ENCODE measurements at places on chromosomes 13 and 19.

- no peak for DNase-seq
Measured at GRCh38 chr13:38173403-38173802, 176.2 kb upstream of the UFM1 start.

DNA sequence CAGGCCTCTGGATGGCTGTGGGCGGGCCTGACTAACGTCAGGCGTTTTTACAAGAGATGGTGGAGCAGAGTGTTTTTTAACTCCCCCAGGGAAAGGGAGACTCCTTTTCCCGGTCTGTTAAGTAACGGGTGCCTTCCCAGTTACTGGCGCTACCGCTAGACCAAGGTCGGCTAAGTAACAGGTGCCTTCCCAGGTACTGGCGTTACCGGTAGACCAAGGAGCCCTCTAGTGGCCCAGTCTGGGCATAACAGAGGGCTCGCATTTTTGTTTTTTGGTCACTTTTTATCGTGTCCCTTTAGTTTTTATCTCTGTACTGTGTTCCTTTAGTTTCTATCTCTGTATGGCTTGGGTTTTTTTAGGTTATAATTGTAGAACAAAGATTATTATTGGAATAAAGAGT lies 10.0 kb downstream of the ZNF383 start:
- no peak for DNase-seq

GRCh38 chr13:41509971-41510370 lies 52.6 kb downstream of the RGCC start:
- DNase-seq = no peak

- DNase-seq = no peak
Measured at GRCh38 chr19:42091742-42092141, 15.8 kb downstream of the ZNF574 start.

DNA sequence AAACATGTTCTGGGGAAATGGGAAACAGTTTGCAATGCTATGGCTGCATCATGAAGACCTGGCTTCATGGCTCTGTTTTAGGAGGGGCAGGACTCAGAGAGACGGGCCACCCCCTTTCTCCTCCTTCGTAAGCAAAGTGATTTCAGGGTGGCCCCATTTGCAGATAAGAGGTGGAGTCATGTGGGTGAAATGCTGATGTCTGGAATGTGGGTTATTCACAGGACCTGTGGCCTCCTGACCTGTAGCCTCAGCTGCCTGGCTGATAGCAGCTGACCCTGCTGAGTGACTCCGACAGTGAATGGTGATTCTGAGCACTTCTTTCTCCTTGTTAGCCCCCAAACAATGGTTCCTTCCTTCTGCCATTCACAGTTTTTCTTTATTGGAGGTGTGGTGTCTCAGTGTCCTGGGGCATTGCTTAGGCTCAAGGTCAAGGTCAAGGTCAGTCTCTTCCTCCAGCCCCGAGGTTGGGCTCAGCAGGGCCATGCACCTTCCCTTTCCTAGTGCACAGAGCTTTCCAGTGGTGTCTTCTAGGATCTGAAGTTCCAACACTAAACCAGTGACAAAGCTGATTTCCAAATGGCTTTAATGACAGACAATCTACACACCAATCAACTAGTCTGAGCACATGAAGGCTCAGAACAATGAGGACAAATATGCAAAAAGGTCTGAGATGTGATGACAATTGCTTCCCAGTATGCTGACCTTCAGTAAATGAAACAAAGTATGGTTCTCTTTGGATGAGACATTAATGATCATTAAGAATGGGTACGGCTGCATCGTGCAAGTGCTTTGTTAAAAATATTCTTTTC lies 49.6 kb upstream of the ANKRD10 start:
- no peak for DNase-seq

DNA sequence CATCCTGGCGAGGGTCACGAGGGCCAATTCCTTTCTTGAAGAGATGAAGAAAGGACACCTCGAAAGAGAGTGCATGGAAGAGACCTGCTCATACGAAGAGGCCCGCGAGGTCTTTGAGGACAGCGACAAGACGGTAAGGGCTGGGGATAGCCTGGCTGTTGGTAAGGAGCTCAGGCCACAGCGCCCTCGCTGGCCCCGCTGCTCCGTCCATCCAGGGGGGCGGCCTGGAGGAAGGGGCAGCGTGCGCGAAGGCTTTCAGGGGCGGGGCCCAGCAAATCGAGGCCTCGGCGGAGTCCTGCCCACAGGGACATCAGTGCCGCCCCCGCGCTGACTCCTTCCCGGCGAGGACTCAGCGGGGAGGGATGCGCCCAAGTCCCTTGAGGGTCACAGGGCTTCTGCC lies 6.9 kb downstream of the F10 start:
- no peak for DNase-seq

- no peak for DNase-seq
Measured at GRCh38 chr19:51702103-51702824, 9.1 kb downstream of the SPACA6 start.

- DNase-seq = no peak
Measured at GRCh38 chr13:29521336-29521735, 74.2 kb downstream of the SLC7A1 start.

DNA sequence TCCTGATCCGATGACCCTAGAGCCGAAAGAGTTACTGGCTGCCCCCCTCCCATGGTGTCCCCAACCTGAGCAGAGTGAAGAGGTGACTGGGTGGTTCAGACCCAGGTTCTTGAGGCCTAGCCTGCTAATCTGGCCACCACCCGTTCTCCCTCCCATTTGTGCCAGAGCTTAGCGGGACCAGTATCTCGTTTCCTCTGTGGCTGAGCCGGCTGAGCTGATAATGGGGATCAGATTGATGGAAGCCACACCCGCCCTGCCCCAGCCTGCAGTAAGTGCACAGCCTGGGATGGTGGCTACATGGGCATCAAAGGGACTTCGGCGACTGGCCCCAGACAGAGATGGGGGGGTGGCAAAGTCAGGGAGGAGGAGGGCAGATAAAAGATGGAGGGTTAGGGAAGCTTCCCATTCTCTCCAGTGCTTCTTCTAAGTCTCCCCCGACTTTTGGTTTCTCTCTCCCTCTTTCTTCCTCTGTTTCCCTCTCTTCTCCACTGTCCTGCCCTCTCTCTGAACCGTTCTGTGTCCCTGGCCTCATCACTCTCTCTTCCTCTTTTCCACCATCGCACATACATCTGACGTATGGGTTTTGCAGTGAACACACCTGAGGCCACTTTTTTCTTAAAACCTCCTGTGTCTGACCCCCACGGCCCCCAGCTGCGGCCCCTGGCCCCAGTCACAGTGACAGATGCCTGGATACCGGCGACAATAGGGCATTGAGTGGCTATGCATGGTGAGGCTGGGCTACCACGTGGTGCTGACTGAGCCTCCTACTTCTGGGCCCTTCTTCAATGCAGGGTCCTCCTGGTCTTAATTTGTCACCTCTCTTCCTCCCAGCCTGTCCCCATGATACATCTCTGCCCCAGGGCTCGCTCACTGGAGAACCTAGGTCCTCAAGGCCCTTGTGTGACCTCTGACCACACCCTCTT lies 2.4 kb downstream of the ELAVL3 start:
- no peak for DNase-seq

DNA sequence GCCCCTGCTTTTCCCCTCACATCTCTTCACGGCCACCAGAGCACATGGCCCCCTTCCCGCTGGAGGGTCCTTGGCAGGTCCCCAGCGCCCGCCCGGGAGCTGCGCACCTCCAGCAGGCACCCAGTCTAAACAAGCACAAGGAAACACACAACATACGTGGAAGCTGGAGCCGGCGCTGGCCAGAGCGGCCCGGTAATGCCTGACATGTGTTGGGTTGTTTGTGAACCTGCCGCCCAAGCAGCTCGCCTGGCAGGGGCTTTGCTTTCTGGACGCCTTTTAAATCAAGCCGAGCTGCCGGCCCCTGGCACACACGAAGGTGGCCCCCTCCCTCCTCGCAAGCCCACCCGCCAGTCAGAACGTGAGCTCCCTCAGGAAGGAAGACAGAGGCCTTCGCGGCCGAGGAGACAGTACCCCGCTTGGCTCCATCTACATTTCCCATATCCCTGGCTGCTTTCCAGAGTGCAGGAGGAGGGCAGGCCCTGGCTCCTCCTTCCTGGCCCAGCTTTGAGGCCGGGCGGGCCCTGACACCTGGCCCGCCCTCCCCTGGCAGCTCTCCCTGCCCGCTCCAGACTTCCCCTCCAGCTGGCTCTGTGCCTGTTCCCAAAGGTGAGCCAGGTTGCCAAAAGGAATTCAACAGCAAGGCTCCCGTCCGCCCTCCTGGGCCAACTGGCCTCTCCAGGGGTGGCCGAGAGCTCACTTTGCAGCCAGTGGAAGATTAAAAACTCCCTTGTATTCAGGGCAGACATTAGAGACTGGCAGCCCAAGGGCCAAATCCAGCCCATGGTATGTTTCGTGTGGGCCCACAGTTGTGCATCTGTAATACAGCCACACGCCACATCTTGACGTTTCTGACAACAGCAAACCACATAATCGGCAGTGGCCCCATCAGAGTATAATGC lies 28.7 kb downstream of the COMP start:
- no peak for DNase-seq

DNA sequence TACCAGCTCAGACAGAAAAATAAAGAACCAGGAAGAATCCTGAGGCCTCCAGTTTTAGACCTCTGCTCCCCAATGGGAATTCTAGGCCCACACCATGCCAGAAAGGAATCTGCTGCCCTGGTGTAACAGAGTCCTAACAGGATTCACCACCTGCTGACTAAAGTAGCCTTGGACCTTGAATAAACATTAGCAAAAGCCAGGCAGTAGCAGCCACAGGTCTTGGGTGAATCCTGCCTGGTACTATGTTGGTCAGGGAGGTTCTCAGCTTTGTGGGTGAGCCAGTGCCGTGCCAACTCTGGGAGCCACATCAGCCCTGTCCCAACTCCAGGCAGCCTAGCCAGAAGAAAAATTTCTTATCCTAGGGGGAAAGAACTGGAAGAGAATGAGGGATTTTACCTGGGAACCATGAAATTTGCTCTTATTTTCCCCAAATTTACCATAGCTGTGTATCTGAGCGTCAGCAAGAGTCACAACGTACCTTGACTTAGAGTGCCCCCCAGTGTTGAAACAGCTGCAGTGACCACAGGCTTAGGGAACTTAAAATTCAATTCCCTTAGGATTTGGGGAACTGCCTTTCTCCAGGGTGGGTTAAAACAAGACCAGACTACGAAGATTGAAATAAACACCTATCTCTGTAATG lies 1895.6 kb upstream of the PRR20A start:
- DNase-seq = no peak

- no peak for DNase-seq
Measured at GRCh38 chr19:5308451-5309437, 31.9 kb downstream of the PTPRS start.

- DNase-seq = no peak
Measured at GRCh38 chr19:6018786-6019185, 40.8 kb upstream of the RANBP3 start.

Measured in activated CD8-positive, alpha-beta memory T cell treated with anti-CD3 and anti-CD28 coated beads for 1 hour (primary cell).